ENCODE measurements at places on chromosomes 11 and 22. TPM values are rescaled to one million over a fixed set of nuclear protein-coding genes. Genes with fewer than 3 reads are reported as not detected.

- H3K4me3 ChIP-seq: no peak overlapping the region
- no peaks in the 10 kb centered on the region for H3K4me1 ChIP-seq
- no peaks in the 10 kb centered on the region for H3K36me3 ChIP-seq
- no peaks in the 10 kb centered on the region for H3K27me3 ChIP-seq
- H3K27ac ChIP-seq: no peak overlapping the region
- DNase-seq: no peak
These were observed 52.2 kb upstream of the CARS1 start for GRCh38 chr11:3109434-3109833.

- no peaks in the 10 kb centered on the region for H3K4me1 ChIP-seq
- no peak overlapping the region for H3K27ac ChIP-seq
- DNase-seq: no peak
These were observed 192.3 kb upstream of the CADM1 start for GRCh38 chr11:115696563-115696962.

- no peaks in the 10 kb centered on the region for H3K36me3 ChIP-seq
- H3K27me3 ChIP-seq: no peaks in the 10 kb centered on the region
- DNase-seq: no peak
- peaks cover 4% of the 10 kb centered on the region for H3K4me1 ChIP-seq
- no peak overlapping the region for H3K4me3 ChIP-seq
These were observed 314.1 kb downstream of the CTTN start for GRCh38 chr11:70712471-70712870.

DNA sequence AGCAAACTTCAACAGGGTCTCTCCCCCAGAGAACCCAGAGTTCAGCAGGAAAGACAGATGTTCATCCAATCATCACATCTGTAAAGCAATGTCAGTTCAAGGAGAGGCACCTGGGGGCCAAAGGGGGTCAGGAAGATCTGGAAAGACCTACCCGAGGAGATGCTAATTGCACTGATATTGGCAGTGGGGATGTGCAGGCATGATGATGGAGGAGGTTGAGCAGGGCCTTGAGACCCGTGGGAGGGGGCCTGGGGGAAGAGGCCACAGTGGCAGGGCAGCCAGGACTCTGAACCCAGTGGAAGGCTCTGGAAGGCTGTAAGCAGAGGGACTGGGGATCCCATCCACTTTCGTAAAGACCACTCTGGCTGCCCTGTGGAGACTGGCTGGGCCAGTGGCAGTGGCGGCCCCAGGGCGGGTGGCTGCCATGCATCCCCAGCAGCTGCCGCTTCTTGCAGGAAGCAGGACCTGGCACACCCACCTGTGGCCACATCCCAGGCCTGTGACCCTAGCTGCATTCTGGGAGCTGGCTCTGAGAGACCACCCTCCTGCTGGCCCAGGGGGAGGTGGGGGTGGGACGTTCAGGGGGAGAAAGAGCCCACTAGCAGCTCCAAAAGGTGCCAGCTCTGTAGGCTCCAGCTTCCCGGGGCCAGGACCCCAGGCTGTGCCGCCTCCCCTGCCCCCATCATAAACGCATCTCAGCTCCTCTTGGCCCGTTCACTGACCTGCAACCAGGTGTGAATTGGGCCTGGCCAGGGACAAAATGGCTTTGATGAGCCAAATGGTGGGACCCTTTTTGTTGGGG, 59.9 kb upstream of the FGF3 start:
- H3K4me1 ChIP-seq: no peaks in the 10 kb centered on the region
- H3K27me3 ChIP-seq: no peaks in the 10 kb centered on the region
- H3K27ac ChIP-seq: no peak overlapping the region
- H3K36me3 ChIP-seq: no peaks in the 10 kb centered on the region

DNA sequence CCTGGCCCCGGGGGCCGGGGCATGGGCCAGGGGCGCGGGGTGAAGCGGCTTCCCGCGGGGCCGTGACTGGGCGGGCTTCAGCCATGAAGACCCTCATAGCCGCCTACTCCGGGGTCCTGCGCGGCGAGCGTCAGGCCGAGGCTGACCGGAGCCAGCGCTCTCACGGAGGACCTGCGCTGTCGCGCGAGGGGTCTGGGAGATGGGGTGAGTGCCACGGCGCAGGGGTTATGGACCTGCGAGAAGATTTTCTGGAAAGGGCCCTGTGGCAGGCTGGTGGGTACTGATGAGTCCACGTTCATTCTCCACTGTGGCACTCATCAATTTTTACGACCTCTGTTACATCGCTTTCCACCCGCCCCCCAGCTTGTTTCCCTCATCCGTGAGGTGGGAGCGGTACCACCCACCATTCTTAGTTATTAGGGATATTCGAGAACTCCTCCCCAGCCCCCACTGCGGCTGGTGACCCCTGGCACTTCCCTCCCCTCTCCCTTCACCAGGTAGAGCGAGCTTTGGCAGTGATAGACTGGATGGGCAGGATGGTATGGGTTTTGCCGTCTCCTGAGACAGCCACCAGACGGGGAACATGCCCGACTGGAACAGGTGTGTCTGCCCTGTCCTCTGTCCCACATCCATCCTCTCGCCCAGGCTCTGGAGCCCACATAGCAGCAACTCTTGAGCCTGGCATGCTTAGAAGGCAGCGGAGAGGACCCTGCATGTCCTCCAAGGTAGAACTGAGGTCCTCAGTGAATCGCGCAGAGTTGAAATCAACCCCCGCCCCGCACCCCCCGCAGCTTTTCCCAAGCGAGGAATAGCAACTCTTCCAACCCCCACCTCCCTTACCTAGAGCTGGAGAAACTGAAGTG, 562 bp downstream of the DGAT2 start:
- H3K4me3 ChIP-seq: peak overlapping the region; percentile 35
- DNase-seq: no peak
- H3K4me1 ChIP-seq: peaks cover 9% of the 10 kb centered on the region
- peaks cover 6% of the 10 kb centered on the region for H3K27me3 ChIP-seq

Gene SLC1A2
- 0.25 TPM for total RNA-seq

Gene OR4C45
- not detected for total RNA-seq

Gene MFRP
- not detected for total RNA-seq

Gene RANGAP1
- total RNA-seq: 121 TPM

Gene SHISAL1
- not detected for total RNA-seq
